ENCODE measurements at places on chromosomes 3 and 15. TPM values are rescaled to one million over a fixed set of nuclear protein-coding genes. Genes with fewer than 3 reads are reported as not detected.

Gene MYRIP
- total RNA-seq = 0.11 TPM

Gene CCRL2
- 0.97 TPM for total RNA-seq

DNA sequence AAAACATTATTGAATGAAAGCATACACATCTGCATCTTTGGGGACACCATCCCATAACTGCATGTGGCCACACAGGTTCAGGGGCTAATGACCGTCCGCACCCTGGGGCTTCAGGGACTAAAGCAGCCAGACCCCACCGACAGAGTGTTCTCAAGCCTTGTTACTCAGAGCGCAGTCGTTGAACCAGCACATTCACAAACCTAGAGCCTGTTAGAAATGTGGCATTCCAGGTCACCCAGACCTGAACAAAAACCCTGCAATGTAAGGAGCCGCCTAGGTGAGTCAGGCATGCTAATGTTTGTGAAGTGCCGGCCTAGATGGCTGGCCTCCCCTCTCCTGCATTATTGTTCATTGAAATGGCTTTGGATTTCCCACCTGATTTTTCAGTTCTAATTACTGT, 52.3 kb upstream of the HACD2 start:
- no peaks in the 10 kb centered on the region for H3K27me3 ChIP-seq
- peaks cover 17% of the 10 kb centered on the region for H3K4me1 ChIP-seq
- no peak overlapping the region for H3K27ac ChIP-seq
- H3K36me3 ChIP-seq = no peaks in the 10 kb centered on the region

- no peak overlapping the region for H3K4me3 ChIP-seq
- H3K27me3 ChIP-seq = no peaks in the 10 kb centered on the region
- no peak overlapping the region for H3K27ac ChIP-seq
- H3K4me1 ChIP-seq = no peaks in the 10 kb centered on the region
- no peak for DNase-seq
Observed at GRCh38 chr3:39471652-39472051, 4.2 kb downstream of the MOBP start.

DNA sequence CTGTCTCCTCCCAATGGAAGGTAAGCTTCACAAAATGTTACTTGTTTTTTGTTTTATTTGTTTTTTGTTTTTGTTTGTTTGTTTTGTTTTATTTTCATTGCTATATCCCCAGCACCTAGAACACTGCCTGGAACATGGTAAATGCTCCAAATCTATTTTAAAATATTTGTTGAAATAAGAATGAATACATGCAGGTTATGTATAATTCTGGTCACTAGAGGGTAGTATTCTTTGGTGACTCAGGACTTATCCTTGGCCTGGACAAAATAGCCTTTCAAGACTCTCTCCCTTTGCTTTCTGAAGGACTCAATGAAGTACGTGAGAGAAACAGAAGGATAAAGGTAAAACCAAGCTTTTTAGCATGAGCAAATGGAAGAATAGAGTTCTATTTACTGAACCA, 46.9 kb upstream of the PPP2R3A start:
- no peaks in the 10 kb centered on the region for H3K36me3 ChIP-seq
- H3K27ac ChIP-seq = no peak overlapping the region
- H3K4me3 ChIP-seq = no peak overlapping the region
- peak; percentile 15 for DNase-seq
- no peaks in the 10 kb centered on the region for H3K27me3 ChIP-seq
- no peaks in the 10 kb centered on the region for H3K4me1 ChIP-seq
